Hematopoietic multipotent progenitor cell treated with erythropoietin and hydrocortisone succinate and interleukin-3 and kit ligand, for 8 days (in vitro differentiated cells): ENCODE measurements at places on chromosomes 12 and 14.

GRCh38 chr12:58596381-58596780 lies 323.9 kb downstream of the LRIG3 start:
- no peak for DNase-seq

DNA sequence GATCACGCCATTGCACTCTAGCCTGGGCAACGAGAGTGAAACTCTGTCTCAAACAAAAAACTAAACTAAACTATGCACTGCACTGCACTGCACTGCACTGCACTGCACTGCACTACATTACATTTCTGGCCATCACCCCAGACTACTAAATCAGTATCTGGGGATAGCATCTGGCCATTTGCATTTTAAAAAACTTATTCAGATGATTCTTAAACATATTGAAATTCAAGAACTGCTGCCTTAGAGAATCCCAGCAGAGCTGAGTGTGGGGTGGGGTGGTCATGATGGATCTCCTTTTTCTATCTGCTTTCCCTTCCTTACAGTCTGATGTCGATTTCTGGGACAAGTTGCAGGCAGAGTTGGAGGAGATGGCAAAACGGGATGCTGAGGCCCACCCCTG lies 13.6 kb downstream of the PEX5 start:
- DNase-seq, result no peak

DNA sequence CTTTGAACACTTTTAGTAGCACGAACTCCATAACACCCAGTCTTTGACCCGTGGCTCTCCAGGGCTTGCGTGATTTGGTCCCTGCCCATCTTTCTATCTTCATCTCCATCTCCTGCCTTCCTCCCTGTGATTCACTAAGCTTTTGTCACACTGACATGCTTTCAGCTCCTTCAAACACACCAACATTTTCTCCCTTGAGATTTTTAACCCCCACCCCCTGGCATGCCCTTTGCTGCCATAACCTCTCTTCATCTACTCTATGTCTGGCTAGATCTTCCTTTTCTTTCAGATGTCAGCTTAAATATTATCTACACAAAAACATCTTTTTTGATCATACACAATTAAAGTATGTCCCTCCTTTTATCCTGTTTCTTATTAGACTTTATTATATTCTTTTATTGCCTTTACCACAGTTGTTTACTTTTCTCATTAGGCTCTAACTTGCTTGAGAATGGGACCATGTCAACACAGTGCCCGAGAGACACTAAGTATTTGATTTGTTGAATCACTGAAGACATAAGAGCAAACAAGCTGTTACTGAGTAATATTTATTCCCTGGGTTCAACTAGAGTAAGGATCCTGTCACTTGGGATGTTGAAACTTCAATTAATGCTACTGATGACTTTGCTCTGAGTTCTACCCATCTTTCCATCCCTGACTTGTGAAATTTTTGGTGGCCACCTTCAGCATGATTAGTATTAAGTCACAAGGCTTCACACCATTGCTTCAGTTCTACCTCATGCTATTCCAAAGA lies 387.3 kb downstream of the LRIG3 start:
- no peak for DNase-seq

- DNase-seq, result peak; percentile 38
Observed at GRCh38 chr14:96911499-96912149, 114.4 kb downstream of the VRK1 start.

GRCh38 chr12:23536293-23536692 lies 413.2 kb downstream of the SOX5 start:
- DNase-seq, result no peak

- DNase-seq, result no peak
Observed at GRCh38 chr12:93852173-93852591, 175.0 kb downstream of the CRADD start.
